Naive thymus-derived CD4-positive, alpha-beta T cell (primary cell): ENCODE measurements at places on chromosomes 3 and 15. TPM values are rescaled to one million over a fixed set of nuclear protein-coding genes. Genes with fewer than 3 reads are reported as not detected.

Gene SELENOK
- polyA plus RNA-seq = 132 TPM

Gene WNT7A
- polyA plus RNA-seq = 5.0 TPM

Gene GCNT3
- not detected for polyA plus RNA-seq

Gene NXPE3
- polyA plus RNA-seq = 55.7 TPM
